ENCODE measurements at places on chromosomes 3 and 15.

- DNase-seq, result peak; percentile 37
These were observed 121.3 kb downstream of the RPLP1 start for GRCh38 chr15:69573815-69574475.

- no peak for DNase-seq
These were observed 48.4 kb downstream of the OPA1 start for GRCh38 chr3:193641440-193641775.

DNA sequence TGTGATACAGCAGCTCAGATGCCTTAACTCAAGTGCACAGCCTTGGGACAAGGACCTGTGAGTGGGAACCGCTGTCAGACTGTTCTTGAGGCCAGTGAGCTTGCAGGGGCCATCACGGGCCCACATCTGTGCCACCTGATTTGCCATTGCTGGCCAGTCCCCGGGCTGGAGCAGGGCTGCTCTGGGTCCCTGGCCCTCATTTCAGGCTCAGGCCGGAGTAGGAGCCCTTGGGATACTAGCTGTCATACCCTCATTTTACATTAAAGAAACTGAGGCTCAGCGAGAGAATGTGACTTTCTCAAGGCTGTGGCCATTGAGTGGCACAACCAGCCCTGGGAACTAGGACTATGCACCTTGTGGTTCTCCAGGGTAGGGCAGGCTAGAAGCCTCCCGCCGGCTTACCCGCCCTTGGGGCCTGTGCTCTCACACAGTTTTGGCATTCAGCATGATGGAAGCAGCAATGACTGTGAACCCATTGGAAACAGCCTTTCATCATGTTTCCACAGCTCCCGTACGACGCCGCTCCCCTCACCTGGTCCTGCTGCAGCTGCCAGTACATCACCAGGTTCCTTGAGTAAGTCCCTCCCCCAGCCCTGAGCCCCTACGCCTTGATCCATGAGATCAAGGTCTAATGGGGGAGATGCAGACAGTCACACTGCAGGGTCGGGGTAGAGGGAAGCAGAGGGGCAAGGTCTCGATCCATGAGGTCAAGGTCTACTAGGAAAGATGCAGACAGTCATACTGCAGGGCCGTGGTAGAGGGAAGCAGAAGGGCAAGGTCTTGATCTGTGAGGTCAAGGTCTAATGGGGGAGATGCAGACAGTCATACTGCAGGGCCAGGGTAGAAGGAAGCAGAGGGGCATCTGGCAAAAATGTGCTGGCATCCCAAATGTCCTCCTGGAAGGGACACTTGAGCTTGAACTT, 42.2 kb downstream of the GOLGA6L10 start:
- DNase-seq, result no peak

DNA sequence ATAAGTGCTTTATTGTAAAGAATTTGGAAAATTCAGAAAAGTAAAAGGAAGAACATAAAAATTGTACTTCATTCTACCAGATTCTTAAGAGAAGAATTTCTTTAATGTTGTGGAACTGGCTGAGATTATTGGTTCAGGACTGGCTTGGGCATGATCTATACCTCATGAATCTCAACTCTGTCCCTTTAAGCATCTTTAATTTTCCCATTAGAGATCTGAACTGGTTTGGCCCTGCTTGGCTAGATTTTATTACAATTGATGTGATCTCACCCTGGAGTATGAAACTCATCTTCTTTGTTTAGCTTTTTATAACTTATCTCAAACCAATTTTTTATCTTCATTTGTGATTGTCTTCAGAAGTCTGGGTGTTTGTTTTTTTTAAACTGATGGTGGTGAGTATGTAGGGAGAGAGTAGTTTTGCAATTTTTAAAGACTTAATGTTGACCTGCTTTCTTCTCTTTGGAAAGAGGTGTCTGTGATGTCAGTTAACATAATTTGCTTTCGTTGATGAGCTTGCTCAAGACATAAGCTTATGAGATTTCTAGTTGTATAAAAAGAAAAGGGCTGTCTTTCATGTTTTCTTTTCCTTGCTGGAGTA, 61.9 kb downstream of the ZNF609 start:
- DNase-seq, result no peak

- DNase-seq, result no peak
These were observed 187.5 kb upstream of the HES1 start for GRCh38 chr3:193948459-193948858.

- no peak for DNase-seq
These were observed 35.4 kb downstream of the EPHB3 start for GRCh38 chr3:184596886-184597575.

DNA sequence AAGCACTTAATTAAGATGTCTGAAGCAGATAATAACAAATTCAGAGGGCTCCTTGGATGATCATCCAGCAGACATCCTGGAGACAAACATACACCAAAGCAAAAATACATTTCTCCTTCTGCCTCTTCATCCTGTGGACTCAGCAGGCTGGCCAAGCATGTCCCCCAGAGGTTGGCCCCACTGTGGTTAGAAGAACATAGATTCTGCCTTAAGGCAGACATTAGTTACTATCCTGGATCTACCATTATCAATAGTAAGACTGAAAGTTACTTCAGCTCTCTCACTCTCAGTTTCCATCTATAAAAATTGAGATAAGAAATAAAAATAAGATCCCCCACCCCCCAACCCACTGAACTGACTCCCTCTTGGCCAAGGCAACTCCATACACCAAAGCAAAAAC, 28.6 kb upstream of the TGFBR2 start:
- peak; percentile 40 for DNase-seq

- DNase-seq, result no peak
These were observed 399.1 kb upstream of the DPH6 start for GRCh38 chr15:35944945-35945585.

DNA sequence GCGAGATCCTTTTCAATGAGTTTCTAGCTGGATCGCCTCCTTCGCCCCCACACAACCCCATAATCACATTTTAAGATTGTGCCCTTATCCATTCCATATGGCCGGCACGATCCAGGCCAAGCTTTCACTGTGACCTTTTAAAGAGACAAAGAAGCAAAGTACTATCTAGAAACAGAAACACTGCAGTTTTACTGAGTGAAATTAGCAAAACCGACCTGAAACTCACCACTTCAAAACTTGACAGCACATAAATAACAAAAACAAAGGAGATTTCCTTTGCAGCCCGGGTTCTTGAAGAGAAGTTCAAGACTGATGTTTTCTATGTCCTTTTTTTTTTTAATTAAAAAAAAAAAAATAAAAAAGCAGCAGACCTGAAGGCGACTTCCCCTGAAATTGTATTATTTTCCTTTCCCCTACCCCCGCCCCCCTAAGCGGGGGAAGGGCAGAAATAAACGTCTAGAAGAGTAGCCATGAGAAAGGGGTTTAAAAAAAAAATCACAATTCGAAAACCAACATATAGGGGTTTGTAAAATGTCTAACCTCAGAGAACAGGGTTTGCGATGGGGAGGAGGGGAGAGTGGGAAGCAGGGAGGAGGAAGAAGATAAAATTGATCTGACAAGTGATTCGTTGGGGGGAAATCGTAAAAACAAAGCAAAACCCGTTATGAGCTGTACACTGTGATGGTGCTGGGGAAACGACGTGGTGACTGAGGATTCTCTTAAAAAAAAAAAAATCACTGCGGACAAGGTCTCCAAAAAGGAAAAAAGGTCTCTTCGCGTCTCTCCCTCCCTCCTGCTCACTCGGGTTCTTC, 1.5 kb downstream of the SATB1 start:
- DNase-seq, result peak; percentile 60

GRCh38 chr3:126472277-126473006, 3.2 kb downstream of the ZXDC start:
- peak; percentile 91 for DNase-seq

DNA sequence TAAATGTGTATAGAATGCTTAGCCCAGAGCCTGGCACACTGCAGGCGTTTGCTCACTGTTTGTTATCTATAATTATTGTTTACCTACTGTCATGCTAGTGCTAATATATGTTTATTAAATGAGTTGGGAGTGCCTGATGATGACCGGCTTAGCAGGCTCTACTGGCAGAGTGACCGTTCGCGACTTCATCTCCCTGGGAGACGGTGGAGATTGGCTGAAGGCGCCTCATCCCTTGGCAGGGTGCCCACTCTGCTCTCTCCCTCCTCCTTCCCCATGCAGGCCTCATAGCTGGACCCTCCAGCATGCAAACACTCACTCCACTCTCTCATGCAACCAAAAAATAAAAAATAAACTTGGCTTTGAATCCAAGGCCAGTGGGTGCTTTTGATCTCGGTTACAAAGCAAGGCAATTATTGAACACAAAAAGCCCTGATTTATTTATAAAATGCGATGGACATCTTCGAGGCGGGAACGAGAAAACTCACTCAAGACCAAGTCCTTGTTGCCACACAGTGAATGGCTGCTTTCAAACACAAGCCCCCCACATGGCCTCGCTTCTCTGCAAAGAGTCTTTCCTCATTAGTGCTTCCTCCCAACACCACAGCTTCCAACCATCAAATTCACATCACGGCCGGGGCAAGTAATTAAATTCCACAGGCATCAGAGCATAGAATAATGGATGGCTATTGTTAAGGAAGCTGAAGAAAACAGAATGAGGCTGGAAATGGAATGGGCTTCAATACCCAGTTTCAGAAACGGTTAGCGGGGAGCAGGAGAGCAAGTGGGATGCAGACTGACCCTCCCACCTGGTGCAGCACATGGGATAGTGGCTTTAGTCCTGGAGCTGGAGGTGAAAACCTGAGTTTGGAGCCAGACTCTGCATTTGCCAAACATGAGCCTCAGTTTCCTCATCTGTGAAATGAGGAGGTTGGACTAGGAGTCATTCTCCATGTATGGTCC, 135.7 kb upstream of the RAD18 start:
- no peak for DNase-seq

- DNase-seq, result no peak
These were observed 271.9 kb downstream of the MCTP2 start for GRCh38 chr15:94503293-94503692.

DNA sequence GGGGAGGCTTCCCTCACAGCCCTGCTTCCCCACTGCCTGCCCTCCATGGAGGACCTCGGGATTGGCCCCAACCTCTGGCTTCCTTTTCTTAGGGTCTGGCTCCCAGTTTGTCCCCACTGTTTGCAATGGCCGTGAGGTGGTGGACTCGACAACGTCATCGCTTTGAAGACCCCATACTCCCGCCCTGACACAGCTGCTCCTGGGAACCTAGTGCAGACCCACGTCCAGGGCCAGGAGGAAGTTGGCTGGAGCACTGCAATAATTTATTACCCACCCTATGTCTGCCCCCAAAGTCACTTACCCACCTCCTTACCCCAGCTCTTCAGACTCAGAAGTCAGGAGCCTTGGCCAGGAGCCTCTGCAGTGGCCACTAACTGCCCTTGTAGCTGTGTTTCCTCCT, 11.1 kb downstream of the GRM2 start:
- DNase-seq, result no peak

- peak; percentile 75 for DNase-seq
These were observed 78.2 kb downstream of the CYP19A1 start for GRCh38 chr15:51260202-51260601.

DNA sequence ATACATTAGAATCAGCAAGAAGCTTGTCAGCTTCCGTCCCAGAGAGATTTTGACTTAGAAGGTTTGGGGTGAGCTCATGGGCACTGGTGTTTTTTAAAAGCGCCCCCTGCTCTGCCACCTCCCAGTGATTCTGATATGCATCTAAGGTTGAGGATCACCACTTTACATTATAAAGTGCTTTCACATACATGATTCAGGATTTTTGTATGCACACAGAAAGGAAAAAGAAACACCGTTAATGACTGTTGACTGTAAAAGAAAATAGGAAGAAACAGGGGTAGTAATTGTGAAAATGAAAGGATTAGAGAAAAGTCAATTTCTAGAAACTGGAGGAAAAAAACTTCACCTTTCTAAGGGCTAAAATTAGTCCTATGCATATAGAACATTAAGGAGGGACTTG, 104.9 kb upstream of the ZBED2 start:
- no peak for DNase-seq

- no peak for DNase-seq
These were observed 440.4 kb downstream of the FHIT start for GRCh38 chr3:60810881-60811280.

DNA sequence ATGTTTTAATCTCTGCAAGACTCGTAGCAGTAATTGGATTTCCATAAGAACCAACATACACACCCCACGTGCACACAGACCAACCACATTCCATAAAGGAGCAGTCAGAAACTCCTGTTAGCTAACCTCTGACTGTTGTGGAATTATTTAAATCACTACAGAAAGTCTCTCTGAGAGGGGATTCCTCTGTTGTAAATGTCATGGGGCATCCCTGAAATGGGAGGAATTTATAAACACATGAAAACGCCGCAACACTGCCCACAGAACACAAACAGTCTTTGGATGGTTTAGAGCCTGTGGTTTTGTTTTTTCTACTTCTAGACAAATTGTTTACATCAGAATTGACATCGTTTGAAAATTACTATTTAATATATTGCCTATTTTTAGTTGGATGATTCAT, 740.1 kb upstream of the GRM7 start:
- DNase-seq, result no peak

- no peak for DNase-seq
These were observed 530.8 kb downstream of the DIPK2A start for GRCh38 chr3:144502402-144502801.

- DNase-seq, result peak; percentile 94
These were observed 49.1 kb downstream of the DNASE1L3 start for GRCh38 chr3:58161435-58162398.

- no peak for DNase-seq
These were observed 83.7 kb downstream of the VGLL4 start for GRCh38 chr3:11559816-11560633.

DNA sequence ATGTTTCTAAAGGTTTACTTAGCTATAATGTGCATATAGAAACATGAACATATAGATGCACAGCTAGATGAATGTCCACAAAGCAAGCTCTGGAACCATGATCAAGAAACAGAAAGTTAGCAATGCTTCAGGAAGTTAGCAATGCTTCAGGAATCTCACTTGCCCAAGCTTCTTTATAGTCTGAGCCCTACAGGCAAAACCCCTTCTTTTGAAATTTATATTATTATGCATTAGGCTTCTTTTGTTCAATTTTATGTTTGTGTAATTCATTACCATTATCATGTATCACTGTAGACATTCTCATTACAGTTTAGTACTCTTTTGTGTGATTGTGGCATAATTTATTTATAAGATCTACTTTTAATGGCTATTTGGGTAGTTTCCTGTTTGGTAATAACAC, 286.4 kb upstream of the BCHE start:
- no peak for DNase-seq

GRCh38 chr15:31330111-31330785, 3.6 kb downstream of the KLF13 start:
- DNase-seq, result no peak

GRCh38 chr15:40944510-40945296, 8.6 kb upstream of the CHAC1 start:
- DNase-seq, result no peak

- no peak for DNase-seq
These were observed 72.1 kb upstream of the TPRG1 start for GRCh38 chr3:189099505-189100290.

- no peak for DNase-seq
These were observed 2.0 kb downstream of the ATP2C1 start for GRCh38 chr3:130895690-130896488.

GRCh38 chr3:16174389-16174788, at the start of gene GALNT15:
Gene GALNT15 (plus strand): TSS chr3:16174680. CDS start chr3:16175152, 472 bp downstream.
- peak; percentile 98 for DNase-seq

GRCh38 chr3:48180021-48180420, 8.2 kb downstream of the CDC25A start:
- no peak for DNase-seq

- no peak for DNase-seq
These were observed 97.8 kb upstream of the RPL32 start for GRCh38 chr3:12939137-12939536.
